Erythroblast (primary cell): ENCODE measurements at places on chromosomes 6 and 20.

DNA sequence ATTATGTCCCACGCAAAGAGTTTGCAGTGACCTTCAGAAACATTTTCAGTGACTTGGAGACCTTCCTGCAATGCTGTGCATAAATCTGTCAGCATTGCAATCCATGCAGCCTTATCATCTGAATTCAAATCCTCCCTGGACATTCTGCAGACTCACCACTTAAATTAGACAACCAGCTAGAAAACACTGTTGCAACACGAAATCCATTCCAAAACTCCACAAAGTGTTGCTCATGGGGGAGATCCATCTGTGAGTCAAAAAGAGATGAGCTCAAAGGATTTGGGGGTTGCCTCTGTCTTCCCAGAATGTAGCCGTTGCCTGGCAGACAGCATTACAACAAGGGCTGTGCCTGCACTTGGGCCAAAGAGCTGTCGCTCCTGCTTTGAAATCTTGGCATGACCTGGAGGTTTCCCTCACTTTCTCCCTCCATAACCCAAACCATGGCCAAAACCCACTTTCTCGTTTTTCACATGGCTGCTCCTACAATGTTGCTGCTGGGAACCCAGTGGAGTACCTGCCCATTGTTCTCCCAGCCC is 163.5 kb upstream of the CDYL start:
- no peak for DNase-seq

DNA sequence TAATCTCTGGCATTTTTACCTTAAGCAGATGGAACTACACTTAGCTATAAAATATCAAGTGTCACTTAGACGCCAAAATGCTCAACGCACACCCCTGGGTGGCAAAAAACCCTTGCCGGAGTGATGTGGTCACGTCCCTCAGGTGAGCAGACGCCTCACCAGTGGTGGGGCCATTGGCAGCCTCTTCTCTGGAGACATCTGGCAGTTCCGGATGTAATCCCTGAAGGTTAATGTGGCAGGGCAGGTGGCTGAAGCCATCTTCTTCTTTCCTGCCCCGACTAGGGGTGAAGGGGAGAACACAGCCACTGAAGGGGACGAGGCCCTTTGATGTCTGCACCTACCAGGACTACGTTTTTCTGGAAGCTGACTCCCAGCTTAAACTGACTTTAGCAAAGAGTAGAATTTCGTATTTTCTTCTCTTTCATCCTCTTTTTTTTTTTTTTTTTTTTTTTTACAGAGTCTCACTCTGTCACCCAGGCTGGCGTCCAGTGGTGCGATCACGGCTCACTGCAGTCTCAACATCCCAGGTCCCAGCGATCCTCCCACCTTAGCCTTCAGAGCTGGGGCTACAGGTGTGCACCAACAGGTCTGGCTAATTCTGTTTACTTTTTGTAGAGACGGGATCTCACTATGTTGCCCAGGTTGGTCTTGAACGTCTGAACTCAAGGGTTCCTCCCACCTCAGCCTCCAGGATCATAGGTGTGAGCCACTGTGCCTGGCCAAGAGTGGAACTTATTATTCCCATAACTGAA is 152.1 kb downstream of the TTLL2 start:
- no peak for DNase-seq

GRCh38 chr6:94570581-94570980 is 1006.8 kb upstream of the MANEA start:
- no peak for DNase-seq

DNA sequence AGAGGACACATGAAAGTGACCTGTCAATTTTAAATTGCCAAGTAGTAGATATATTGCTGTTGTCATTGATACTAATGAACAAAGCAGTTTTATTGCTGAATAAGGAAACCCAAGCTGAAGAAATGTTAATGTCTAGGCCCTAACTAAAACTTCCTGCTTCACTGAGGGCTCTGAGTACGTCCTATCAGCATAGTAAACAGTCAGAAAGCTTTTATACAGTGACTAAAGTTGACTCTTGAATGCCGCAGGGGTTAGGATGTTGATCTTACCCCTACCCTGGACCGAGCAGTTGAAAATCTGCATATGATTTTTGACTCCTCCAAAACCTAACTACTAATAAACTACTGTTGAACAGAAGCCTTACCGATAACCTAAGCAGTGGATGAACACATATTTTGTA is 149.0 kb downstream of the HIVEP2 start:
- no peak for DNase-seq

GRCh38 chr20:59708326-59708725 is 104.0 kb downstream of the PHACTR3 start:
- DNase-seq: no peak

GRCh38 chr6:13653296-13653695 is 38.2 kb downstream of the NOL7 start:
- no peak for DNase-seq

- no peak for DNase-seq
Observed at GRCh38 chr20:53097791-53098190, 125.6 kb downstream of the TSHZ2 start.

GRCh38 chr6:60671369-60671768 is 1614.7 kb downstream of the KHDRBS2 start:
- DNase-seq: no peak

DNA sequence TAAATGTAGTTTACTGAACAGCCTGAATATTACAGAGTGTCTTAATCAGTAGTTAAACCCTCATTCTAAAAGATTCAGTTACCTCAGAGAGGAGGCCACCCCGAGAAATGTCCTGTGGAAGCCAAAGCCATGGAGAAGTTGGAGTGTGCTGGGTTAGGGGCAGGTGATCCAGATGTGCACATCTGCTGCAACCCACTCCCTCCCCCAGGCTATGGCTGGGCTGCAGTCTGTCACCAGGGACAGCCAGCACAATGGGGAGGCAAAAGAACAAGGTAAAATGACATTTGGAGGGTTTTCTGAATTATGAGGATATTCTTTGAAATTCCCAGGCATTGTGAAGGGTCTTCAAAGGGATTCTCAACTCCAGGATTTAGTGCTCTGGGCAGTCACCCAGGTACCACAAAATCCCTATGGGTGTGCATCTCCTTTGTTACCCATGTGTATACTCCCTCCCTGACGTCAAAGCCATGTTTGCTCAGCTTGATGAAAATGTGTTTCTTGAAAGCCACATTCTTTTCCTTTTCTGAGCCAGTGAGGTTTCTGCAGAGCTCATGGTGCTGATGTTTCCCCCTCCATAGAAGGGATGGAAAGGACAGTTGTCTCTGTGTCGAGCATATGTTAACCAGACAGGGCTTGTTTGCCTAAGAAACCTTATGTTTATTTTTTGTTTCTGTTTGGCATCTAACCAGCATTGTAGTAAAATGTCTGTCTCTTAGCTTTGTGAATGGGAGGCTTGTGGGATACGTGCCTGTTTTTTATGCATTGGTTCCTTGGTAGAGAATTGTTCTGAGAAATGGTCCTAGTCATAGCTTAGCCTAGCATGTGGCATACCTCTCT is 212.3 kb upstream of the TBX18 start:
- no peak for DNase-seq

- no peak for DNase-seq
Observed at GRCh38 chr20:1761116-1761515, 103.5 kb upstream of the SIRPG start.

DNA sequence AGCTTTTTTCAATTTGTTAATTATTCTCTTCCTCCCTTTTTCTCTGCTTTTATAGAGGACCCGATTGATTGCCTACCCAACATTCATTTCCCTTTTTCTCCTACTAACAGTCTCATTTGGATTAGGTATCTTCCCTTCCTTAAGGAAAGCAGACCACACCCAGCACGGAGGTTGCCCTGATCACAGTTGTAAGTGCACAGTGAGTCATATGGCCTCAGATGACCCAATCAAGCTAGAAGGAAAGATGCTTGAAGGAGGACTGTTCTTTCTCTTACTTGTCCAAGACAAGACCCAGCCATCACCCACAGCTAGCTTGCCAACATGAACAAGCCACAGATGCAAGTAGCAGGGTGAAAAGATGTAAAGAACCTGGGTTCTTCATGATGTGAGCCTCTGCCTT is 518.6 kb downstream of the PKHD1 start:
- no peak for DNase-seq

- DNase-seq: no peak
Observed at GRCh38 chr6:36929607-36930006, 24.9 kb upstream of the PI16 start.

DNA sequence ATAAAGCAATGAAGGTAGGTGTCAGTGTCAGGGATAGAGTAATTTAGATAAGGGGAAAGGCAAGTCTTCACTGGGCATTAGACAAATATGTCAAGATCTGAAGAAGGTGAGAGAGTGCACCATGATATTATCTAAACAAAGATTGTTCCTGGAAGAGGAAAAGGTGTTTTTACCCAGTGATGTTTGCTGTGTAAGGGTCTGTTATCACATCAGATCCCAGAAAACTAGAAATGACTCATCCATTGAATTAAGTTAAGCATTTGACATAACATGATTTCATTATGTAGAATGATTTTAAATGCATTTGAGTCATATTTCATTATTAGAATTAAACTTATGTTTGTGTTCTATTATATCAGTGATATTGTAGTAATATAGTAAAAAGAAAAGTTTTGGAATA is 1279.5 kb upstream of the CITED2 start:
- no peak for DNase-seq

DNA sequence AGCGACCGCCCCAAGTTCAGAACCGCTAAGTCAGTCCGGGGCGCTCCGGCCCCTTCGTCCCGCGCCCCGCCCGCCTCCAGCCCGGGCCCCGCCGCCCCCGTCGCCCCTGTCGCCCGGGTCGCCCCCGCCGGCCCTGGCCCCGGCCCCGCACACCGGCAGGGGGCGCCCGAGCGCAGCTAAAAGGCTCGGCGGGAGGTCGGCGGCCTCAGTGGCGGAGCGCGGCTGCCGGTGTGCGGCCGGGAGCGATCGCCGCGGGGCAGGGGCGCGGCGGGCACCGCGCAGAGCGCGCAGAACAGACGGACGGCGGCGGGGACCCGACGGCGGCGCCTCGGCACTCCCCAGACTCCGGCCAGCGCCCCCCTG is at the start of gene FNDC1:
TSS of gene FNDC1 (plus strand) at position 208 of the 363 bp plus-strand sequence. CDS start 197 bp downstream, outside the sequence.
- DNase-seq: peak; percentile 48

GRCh38 chr6:106613590-106613989 is 15.7 kb downstream of the RTN4IP1 start:
- no peak for DNase-seq

- no peak for DNase-seq
Observed at GRCh38 chr20:38218566-38218885, 42.0 kb downstream of the KIAA1755 start.

DNA sequence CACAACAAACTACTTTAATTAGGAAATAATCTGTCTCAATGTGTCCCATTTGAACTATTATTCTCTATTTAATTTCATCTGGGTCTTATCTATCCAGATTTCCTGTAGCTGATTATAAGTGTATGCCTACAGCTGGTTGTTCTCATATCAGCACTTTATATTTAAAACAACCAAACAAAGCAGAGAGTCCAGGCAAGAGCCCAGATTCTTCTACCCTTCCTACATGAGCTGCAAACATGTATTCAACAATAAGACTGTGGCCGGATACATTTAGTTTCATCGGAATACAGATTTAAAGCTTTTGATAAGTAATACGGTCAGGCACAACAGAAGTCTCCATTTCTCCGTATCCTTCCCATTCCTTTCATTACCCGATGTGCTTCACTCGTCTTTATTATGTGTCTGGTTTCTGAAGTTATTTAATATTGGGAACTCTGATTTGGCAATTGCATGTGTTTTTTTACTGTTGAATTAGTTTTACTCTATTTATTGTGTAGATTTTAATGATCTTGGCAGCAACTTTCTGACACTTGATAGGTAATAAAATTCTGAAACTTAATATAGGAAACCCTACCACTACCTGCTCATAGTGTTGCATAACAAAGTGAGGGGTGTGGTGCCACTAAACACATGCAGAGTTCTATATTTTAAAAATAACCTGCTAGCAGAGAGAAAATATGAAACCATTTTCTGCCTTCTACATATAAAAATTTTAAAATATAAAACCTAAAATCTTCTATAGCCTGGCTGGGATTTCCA is 653.5 kb upstream of the PTCHD4 start:
- DNase-seq: no peak

GRCh38 chr6:53768636-53769035 is 26.2 kb upstream of the LRRC1 start:
- no peak for DNase-seq

- no peak for DNase-seq
Observed at GRCh38 chr6:164108869-164109769, 694.6 kb downstream of the QKI start.

DNA sequence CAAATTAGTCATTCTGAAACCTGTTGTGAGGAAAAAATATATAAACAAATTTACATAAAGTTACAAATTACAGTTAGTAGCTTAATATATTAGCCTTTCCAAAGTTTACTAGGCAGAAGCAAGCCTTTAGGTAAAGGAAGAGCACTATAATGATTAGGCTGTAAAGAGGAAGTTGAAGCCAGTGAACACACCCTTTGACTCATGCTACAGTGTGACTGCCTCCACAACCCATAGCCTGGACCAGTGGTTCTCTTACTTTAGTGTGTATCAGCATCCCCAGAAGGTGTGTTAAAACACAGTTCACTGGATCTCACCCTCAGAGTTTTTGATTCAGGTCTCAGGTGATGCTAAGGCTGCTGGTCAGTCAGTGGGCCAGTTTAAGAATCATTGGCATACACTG is 91.4 kb upstream of the DEFB112 start:
- no peak for DNase-seq

DNA sequence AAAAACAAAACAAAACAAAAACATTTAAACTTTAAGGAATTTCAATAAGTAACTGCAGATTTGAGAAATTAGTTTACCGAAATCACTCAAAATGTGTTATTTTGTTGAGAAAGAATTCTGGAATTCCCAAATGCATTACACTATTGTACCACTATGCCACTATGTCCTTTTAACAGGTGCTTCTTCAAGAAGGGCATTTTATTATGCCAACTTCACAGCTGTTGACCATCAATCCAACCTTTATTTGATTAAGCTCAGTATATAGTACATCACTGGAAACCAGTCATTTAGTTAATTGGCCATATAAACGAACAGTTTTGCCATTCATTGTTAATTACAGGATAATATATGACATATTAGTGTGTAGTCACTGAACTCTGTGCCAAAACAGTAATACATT is 221.7 kb downstream of the ARHGAP18 start:
- DNase-seq: no peak

DNA sequence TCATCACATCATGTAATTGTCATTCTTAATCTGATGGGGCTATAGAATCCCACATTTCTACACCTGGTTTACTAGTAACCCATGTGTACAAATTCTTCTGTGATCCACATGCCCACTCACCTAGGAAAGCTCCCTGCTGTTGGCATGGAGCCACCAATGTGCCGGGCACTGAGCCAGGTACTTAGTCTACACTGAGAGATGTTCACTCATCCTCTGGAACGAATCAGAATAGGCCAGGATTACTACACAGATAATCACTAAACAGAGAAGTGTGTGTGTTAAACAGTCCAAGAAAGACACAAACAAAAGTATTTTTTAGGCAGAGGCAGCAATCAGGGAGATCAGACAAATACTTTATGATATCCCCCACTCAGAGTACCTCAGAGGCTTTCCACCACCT is 193.2 kb upstream of the VGLL2 start:
- no peak for DNase-seq

DNA sequence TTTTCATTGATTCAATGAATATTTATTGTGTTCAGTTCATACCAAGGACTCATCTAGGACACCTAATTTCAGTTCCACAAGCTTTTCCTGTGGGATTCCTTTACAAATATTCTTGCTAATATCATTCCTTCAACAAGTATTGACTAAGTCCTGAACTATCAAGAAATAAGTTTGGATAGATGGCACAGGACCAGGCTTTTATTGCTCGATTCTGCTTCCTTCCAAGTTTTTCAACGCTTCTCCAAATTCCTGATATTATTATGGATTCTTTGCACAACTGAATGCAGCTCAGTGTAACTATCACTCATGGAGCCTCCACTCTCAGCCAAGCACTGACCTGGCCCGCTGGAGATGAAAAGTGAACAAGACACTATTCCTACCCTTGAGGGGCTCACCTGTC is 32.7 kb upstream of the COL21A1 start:
- no peak for DNase-seq
